ENCODE measurements at places on chromosomes 12 and 14.

- peak; percentile 54 for DNase-seq
These were observed 89.6 kb downstream of the ARF6 start for GRCh38 chr14:49982501-49982951.

GRCh38 chr12:89756585-89757398, 48.2 kb upstream of the ATP2B1 start:
- no peak for DNase-seq

GRCh38 chr12:57006809-57007475, 596 bp upstream of the ZBTB39 start:
- no peak for DNase-seq

DNA sequence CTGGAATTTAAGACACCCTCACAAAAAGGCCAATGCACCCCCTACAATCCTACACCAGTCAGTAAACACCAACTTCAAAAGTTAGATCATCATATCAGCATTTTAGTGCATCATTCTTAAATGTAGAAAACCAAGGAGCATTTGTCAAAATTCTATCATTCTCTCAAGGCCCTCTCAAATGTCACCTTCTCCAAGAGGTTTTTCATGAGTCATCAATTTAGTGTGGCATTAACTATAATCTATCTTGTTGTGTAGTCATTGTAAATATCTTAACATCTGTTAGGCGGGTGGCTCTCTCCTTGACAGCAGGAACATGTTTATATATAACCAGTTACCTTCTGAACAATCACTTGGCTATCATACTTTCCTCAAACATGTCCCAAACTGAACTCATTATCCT, 62.1 kb upstream of the G2E3 start:
- DNase-seq, result no peak

- DNase-seq, result no peak
These were observed 238.8 kb upstream of the RGS6 start for GRCh38 chr14:71693381-71693780.

DNA sequence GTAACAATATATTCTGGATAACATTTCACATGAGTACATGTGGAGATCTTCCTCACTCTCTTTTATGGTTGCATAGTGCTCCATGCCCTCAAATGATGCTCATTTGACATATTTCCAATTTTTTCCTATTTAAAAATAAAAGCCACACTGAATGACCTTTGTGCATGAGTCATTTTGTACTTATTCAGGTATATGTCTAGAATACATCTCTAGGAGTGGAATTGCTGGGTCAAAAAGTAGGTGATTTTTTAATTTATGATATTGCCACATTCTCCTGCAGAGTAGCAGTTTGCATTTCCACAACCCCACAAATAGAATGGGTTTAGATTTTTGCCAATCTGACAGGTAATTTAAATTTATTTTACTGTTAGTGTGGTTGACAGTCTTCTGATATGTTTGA, 104.8 kb downstream of the RPAP3 start:
- DNase-seq, result no peak

- DNase-seq, result no peak
These were observed 41.1 kb upstream of the CLMN start for GRCh38 chr14:95360828-95361227.

DNA sequence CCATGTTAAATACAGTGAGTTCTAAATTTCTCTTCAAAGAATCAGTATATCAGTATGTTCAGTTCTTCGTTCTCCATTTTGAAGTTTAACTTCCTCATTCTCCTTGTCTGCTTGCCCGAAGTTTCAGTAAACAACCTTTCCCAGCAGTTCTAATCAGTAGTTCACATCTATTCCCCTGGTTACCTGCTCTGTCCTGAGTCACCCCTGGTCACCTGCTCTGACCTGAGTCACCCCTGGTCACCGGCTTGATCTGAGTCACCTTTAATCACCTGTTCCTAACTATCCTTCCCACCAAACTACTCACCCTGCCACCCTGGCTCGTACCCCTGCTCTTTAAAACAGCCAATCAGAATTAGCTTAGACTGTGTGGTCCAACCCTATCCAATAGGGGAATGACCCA, 9.4 kb upstream of the OR10G3 start:
- no peak for DNase-seq

DNA sequence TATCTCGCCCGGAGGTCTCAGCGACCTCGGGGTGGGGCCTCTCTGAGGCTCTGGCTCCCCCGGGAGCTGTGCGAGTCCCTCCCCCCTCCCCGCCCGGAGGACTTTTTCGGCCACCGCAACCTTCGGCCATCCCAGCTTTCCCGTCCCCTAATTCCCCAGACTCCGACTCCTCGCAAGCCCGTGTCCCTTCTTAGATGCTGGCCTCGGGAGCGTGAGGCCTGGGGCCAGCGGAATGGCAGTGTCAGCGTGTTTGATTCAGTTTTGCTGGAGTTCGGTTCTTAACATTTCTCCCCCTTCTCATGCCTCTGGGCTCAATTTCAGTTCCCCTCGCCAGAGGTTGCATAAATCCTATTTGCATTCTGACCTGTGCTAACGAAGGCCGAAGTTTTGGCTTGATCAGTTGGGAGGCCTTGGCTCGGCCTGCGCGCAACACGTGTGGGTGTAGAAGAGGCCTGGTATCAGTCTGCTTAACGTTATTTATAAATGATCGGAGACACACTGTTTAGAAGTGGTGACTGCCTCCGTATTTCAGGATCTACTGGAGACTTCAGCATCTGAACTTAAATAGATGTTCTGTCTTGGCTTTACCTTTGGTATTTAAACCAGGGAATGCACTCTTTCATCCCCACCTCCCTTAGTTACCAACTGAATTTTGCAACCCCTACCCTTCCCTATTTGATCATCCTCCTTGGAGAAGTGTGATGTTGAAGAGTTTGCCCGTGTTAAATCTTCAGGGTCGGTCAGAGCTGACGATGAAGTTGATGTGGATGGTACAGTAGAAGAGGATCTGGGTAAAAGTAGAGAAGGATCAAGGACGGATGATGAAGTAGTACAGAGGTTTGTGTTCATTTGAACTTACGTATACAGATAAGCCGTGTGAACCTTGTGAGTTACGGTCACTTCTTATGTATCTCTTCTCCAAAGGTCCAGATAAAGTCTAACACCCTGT, 851 bp downstream of the HSP90B1 start:
- DNase-seq, result no peak

DNA sequence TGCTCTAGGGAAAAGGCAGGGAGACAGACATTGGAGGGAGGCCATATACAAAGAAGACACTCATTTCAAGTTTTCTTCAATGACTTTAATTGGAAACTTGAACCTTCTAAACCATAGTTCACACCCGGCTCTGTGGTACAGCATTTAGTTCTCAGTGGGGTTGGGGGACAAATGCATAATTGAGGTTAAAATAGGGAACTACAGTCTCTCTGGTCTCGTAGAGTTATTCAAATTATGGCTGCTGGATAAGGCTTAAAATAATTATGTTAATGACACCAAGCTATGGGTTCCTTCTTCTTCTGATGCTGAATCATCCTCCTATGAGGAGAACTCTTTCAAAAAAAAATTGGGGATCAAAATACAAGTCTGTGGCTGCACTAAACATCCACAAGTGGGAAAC, 3.8 kb upstream of the RPAP3 start:
- no peak for DNase-seq

DNA sequence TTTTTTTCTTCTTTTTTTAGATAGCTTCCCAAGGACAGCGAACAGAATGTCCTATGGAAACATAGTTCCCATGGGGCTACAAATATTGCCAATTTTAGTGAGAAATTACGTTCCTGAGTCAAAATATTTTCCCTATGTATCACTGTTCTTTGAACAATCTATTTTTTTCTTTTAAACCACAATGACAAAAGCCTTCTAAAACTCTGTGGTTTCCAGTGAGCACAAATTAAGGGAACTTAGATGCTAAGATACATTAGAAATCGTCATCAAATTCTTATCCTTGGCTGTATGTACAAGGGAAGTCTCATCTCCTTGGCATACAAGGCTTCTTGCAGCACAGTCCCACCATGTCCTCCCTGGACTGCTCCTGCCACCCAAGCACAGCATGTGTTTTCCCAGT, 17.9 kb downstream of the CPM start:
- DNase-seq, result no peak

DNA sequence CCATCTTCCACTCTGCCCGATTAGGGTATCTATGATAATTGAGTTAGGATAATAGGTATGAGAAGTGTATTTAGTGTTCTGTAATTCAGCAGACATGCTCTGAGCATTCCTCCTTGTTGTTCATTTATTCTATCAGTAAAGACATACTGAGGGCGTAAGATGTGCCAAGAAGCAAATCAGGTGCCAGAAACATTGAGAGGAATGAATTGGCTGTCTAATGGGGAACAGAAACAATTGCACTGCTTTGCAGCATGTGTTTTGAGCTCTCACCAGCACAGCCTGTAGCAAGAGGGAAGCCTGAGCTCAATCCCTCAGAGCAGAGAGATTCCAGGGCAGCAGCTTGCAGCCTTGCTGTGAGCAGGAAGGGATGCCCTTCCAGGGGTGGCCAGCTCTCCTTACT, 589.3 kb downstream of the BCL11B start:
- no peak for DNase-seq

DNA sequence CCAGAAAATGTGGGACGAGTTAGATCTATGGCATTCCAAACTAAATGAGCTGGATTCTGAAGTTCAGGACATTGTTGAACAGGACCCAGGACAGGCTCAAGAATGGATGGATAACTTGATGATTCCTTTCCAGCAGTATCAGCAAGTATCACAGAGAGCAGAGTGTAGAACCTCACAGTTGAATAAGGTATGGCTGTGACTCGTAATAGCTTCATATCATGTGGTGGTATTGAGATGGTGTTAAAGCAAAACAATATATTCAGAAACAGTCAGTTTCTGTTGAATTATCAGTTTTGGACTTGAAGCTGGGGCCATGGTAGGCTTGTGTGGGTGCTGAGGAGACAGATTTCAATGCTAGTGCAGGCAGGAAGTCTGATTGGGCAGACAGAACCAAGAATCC, 213.7 kb downstream of the ESR2 start:
- no peak for DNase-seq

DNA sequence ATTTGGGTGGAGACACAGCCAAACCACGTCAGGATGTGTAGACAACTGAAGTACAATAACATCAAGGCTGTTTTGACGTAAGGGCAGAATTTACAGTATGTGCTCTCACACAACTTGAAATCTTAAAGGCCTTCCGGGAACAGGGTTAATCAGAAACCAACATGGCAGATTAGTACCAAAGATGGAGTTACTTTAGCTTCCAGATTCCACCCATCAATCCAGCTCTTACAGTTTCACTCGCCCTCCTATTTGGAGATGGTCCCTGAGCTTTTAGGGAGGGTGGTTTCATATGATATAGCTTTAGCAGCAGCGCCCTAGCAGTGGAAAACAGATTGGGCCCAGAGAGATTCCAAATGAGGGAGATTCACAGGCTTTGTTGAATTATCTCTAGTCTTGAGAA, 2.0 kb upstream of the XPOT start:
- DNase-seq, result no peak

GRCh38 chr14:52922656-52923055, 28.2 kb downstream of the FERMT2 start:
- DNase-seq, result no peak

- DNase-seq, result no peak
These were observed 276.1 kb downstream of the ALG10 start for GRCh38 chr12:34298176-34298970.

DNA sequence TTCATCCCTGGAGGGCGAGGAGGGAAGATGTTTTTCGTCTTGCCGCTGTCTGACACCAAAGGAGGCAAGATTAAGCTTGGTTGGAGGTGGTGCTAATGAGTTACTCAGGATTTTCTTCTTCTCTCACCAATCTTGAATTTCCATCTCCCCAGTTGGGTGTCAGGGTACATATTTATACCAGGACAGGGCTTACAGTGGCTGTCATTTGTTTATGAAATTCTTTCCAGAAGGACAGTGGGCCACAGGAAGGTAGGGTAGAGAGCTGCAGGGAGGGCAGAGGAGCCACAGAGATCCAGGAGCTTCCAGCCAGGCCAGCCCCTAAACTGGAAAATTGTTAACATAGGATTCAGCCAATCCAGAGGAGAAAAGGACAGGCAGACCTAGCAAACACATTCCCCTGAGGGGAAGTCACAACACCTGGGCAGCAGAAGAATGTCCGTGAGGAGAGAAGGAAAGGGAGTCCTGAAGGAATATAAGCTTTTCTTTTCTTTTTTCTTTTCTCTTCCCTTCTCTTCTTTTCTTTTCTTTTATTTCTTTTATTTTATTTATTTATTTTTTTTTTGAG, 40.5 kb downstream of the IRF2BPL start:
- DNase-seq, result no peak

DNA sequence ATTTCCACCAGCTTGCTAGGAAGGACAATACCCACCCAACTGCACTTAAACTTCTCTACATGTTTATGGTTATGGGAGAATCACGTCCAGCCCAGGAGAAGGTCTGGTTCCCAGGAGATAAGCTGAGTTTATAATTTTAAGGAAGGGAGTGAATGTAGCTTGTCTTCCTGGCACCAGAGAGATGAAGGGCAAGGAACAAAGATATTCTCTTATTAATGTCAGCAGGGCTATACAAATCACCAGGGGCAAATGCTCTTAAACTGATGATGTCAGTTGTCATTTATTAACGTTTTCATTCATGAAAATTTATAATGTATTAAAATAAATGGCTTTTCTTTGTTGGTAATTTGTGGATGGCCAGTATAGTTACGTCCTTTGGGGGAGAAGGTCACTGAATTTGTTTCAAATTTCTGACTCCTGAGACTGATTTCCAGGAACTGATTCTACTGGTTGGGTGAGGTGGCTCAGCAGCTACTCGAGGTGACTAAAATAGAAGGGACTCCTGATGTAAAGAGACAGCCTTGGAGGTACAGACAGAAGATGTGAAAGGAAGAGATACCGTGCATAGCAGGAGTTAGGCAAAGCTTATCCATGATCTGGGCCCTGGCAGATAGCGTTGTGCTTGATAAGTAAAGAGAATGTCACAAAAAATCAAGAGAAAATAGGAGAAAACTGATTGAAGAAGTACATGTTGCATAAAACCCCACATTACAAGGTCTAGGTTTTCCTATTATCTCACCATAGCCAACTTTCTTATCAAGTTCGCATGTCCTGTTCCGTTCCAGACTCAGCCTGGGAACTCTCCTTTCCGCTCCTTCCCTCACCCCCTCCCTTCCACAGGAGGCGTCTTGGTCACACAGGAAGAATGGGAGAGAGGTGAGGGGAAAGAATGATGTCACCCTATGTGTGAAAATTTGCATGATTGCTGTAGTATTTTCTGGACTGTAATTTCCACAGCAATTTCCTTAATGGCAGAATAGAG, 367.1 kb upstream of the FAR2 start:
- no peak for DNase-seq

DNA sequence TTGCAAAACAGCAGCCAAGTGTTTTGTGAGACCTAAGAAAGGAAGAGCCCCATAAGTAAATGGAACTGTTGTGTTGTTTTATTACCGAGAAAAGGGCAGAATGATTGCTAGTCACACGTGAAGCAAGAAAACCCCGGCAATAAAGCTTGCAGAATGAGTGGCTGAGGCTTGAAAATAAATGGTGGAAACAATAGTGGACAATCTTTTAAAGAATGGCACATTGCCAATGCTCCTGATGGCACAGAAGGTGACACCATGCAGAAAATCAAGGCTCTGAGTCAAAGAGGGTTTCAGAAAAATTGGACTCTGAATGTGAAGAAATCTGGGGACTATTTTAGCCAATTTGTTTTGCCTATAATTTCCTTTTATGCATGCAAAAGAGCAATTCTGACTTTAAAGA, 4.0 kb upstream of the AQP2 start:
- no peak for DNase-seq
